ENCODE measurements at places on chromosomes 11 and 22.

DNA sequence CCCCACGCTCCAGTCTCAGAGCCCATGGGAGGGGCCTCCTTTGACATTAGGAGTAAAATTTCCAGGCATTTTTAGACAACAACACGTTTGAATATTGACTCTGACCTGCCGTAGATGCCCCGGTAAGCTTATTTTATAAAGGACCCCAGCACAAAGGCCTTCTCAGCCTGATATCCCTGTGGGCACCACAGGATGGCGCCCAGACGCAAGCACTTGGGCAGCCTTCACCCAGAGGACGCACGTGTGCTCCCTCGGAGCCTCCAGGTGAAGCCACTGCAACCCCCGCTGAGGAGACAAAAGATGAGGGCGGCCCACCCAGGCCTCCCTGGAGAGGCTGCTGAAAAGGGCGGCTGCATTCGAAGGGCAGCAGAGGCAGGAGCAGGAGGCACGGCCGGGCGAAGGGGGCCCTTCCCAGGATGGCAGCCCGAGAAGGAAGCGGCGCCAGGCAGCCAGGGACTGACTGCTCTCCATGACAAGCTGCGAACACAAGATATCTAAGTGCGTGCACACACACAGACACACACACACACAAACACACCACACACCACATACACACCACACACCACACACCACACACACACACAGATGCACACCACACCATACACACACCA lies 15.2 kb upstream of the TH start:
- DNase-seq = no peak

DNA sequence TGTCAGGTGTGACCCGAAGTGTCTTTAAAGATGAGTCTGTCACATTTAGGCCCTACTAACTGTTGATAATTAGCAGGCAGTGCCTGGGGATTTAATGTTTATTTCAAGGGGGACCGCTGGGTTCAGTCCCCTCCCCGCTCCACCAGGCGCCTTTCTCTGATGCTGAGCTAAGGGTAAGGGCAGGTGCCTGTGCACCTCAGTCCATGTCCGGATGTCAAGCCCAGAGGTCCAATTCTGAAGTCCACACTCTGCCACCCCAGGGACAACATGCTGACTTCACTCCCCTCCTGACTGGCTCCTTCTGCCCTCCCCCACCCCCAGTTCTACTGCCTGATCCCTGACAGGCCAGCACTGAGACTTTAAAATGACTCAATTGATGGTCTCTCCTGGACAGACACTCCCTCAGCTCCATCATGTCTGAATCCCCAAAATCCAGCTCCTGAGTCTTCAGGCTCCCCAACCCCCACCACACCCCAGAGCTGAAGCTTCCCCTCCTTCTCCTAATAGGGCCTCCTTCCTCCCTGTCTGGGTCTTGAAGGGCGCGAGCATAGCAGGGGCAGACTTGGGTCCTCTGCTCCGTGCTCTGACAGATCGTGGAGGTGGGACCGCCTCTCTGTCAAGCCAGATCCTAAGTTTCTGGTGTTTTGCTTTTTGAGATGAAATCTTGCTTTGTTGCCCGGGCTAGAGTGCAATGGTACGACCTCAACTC lies 49.8 kb upstream of the ANO1 start:
- DNase-seq = no peak

GRCh38 chr11:119641983-119642745 lies 86.8 kb downstream of the NECTIN1 start:
- no peak for DNase-seq

DNA sequence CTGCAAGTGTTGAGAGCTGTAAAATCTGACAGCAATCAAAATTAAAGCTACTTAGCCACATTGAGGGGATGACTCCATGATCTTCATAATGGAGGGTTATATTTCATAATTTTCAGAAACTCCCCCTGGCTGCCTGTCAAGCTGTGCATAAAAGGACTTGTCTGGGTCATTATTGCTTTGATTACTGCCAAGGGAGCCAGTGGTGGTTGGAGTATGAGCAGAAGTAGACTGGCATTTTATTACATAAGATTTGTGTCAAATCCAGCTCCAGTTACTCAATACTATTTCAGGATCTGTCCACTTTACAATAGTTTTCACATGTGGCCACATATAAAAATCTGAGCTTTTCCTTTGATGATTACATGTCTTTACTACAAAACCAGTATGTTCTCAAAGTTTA lies 108.9 kb upstream of the SLC5A12 start:
- DNase-seq = no peak

DNA sequence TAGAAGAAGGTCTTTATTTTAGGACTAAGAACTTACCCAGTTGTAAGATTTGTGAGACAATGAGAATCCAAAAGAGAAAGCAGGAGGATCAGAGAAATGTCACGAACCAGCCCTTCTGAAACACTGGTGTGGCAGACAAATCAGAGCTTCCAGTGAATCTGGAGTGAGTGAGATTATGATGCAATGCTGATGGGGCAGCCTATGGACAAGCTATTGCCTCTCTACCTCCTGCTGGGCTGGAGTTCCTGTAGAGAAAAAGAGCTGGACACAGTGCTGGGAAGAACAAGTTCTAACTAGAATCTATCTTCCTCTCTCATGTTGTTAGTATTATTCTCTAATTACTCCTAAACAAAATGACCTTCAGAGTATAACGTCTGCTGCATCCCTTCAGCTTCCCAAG lies 12.0 kb upstream of the ANO3 start:
- no peak for DNase-seq

DNA sequence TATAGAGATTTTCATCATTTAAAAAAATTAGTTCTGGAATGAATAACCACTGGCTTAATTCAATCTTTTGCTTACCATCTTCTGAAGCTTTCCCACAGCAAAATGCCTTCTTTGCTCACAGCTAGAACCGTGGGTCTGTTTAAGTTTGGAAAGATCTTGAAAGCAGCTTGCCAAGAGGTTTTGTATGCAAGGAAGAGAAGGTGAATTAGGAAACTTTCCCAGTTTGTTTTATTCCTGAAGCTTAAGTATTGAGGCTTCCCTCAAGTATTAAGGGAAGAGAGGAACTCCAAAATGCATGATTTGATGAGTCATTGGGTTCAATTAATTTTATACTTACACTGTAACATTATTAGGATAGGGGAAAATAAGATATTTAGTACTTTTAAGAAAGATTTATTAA lies 1.9 kb upstream of the ARHGEF12 start:
- no peak for DNase-seq

- DNase-seq = peak; percentile 60
Measured at GRCh38 chr11:48081151-48082010, 101.0 kb downstream of the PTPRJ start.

DNA sequence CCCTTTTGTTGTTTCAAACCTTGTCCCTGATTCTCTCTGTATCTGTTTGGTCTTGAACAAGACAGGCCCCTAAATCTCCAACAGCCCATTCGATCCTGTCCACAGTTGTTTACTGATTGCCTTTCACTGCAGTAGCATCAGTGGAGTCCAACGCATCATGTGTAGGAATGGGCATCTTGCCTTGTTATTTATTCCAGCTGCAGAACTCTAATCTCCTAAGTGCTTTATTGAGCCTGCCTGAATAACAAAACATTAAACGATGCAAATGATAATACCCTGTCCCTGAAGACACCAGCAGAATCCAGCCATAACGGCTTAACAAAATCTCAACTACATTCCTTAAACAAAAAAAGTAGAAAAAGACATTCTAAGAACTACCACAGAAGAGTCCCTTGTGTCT lies 50.1 kb downstream of the SLC35F2 start:
- no peak for DNase-seq

DNA sequence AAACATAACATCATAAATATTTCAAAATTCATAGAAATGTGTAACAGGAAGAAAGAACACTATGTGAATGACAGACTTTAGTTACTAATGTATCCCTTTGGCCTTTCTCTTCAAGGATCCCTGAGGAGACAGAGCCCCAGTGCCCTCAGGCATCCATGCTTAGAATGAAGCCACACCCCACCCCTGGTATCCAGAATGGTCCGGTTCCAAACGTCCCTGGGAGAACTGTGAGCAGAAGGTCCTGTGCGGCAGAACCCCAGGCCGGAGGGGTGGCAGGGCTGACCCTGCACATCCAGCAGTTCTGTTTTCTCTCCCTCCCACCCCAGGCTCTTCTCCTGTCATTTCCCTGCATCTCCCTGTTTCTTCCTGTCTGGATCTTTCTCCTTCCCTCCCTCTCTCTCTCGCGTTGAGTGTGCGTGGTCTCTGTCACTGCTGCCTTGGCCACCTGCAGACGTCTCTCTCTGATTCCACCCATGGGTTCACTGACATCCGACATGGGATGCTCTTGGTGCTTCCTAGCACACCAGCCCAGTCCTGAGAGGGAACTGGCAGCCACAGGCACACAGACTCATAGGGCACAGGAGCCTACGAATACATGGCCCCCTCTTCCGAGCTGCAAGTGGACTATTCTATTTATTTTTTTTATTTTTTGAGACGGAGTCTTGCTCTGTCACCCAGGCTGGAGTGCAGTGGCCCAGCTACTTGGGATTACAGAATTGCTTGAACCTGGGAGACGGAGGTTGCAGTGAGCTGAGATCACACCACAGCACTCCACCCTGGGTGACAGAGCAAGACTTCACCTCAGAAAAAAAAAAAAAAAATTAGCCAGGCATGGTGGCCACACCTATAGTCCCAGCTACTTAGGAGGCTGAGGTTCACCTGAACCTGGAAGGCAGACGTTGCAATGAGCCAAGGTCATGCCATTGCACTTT lies 5.7 kb downstream of the RFPL1 start:
- DNase-seq = no peak

- no peak for DNase-seq
Measured at GRCh38 chr11:93801366-93801765, 17.3 kb downstream of the MED17 start.

- no peak for DNase-seq
Measured at GRCh38 chr11:110629594-110629993, 82.6 kb downstream of the ARHGAP20 start.

- DNase-seq = no peak
Measured at GRCh38 chr22:25750569-25751173, 8.7 kb downstream of the MYO18B start.

DNA sequence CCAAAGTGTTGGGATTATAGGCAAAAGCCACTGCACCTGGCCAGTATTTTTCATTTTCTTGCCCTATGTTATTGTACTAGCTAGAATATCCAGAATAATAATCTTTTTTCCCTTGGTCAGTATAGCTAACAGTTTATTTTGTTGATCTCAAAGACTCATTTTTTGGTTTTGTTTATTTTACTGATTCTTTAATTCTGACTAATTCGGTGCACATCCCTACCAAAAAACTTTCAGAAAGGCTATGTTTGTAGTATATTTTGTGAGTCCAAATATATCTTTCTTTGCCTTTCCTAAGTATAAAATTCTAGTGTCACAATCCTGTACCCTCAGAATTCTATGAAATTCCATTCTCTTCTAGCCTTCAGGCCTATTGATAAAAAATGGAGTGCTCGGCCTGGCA lies 84.3 kb downstream of the PHF21A start:
- DNase-seq = no peak

DNA sequence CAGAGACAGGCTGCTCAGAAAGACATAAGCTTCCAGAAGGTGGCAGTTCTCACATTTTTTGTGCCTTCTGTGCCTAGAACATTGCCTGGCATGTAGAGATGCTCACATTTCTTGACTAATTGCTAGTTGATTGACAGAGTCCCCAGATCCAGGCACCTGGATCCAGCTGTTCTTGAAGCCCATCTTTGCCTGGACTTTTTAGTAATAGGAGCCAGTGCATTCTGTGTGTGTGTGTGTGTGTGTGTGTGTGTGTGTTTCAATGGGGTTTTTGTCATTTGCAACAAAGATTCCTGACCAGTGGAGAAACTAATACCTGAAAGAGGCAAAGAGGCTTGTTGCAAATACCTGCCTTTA lies 15.1 kb downstream of the MRGPRF start:
- no peak for DNase-seq

DNA sequence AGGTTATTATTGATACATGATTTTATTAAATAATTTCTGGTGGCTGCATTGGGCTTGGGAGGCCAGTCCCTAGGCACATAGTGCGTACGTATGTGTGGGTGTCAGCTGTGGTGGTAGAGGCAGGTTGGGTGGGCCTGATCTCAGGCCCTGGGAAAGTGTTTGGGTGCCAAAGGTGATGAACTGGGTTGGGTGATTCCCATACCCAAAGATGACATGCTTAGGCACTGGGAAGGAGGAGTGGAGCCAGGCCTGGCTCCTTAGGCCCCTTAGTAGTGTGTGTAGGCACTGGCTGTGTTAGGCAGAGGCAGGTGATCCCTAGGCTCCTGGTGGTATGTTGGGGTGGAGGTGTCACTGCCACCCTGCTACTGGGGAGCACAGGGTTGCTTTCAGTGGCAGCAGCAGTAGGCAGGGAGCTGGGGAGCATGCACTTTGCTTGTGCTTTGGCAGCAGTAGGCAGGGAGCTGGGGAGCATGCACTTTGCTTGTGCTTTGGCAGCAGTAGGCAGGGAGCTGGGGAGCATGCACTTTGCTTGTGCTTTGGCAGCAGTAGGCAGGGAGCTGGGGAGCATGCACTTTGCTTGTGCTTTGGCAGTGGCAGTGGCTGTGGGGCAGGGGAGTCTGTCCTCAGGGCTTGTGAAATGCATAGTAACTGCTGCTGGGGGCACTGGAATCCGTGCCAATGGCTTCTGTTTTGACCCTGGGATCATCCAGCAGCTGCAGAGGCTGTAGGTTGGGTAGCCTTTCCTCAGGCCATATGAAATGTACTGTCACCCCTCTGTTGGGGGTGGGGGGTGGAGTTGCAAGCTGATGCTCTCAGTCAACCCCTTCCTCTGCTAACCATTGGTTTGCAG lies 84.4 kb downstream of the RRM1 start:
- DNase-seq = no peak

DNA sequence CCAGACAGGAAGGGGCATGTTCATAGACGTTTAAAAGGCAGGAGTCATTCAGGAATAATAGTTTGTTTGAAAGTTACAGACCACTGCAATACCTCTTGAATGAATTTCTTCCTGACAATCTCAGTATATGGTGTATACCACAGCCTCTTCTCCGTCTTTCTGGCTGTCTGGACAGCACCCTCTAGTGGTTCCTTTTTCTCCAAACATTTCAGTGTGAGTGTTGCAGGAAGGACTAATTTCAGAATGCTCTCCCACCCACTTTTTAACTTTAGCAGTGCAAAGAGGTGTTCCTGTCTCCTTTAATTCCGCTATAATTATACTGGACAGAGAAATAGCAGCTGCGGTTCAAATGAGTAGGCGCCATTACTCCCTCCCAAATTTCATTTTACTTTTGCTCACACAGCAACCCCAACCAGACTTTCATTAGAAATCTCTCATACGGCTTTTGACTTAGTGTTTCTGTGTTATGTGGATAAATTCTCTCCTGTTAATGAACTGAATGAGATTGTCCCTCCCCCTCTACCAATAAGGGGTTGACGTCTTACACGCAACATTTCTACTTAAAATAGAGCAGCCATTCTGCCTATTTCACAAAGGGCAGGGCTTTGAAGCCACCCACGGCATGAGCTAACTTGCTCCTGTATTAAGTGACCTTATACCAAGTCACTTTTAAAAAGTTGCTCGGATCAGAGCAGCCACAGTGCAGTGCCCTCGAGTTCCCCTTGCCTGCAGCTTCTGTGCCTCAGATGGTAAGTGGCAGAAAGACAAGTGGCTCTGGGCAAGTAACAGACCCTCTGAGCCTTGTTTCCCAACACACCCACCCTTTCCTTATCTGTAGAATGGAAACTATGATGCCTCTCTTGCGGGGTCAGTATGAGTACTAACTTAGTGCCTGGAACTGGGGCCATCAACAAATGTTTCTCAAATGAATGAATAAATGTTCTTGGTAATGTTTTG lies 368.6 kb downstream of the OPCML start:
- DNase-seq = peak; percentile 1

Measured in non-pigmented ciliary epithelial cell (primary cell).